ENCODE measurements at places on chromosomes 3 and 15.

DNA sequence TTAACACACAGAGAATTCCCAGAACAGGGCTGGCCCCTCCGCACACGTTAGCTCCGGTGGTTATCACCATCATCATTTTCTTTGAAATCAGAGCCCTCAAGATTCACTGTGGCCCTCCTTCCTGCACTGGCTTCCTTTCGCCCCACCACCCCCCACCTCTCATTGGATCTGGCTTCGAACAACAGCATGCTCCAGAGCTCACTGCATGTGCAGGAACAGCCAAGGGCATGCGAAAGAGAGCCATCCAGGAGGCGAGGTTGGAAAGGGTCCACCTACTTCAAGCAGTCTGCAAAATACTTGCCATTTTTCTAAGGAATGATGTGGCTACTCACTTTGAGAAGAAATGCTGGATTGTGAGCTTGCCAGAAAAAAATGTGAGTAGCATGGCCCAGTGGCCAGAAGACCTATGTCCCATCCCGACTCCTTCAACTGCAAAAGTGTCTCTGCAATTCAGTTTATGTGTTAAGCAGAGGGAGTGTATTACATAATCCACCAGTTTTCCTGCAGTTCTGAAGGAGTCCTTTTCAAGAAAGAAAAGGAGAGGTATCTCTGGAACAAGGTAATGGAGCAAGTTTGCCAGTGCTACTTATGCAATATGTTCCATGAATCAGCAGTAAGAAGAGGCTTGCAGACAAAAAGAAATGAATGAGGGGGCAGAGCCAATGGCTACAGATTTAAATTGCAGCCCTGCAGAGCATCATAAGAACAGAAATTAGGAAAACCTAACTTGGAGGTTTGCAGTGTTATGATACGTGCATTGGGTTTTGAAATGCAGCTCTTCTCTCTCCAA, 92.8 kb downstream of the OCA2 start:
- no peak for DNase-seq

DNA sequence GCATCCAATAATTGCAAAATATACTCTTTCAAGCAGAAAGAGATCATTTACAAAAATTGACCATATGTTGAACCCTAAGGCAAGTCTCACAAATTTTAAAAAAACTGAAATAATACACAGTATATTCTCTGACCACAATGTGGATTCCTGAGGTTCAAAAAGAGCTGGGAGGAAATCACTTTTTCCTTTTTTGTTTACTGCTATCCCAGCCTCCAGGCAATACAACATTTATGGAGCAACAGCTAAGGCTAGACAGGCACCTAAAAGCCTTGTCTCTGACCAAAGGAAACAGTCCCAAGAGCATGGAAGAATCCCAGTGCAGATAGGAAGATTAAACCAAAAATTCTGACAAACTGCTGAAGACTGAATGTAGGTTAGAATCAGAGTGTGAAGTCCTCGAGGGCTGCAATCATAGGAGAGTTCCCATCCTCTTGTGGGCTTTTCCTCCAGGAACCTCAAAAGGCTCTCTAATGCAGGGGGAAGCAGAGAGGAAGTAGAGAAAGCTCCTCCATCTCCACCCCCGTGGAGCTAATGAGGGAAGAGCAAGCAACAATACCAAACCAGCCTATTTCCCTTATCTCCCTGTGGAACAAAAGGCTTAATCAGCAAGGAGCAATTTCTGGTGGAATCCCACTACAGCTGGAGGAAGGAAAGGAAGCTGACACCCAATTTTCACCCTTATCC, 57.0 kb downstream of the TMCC1 start:
- DNase-seq = no peak

DNA sequence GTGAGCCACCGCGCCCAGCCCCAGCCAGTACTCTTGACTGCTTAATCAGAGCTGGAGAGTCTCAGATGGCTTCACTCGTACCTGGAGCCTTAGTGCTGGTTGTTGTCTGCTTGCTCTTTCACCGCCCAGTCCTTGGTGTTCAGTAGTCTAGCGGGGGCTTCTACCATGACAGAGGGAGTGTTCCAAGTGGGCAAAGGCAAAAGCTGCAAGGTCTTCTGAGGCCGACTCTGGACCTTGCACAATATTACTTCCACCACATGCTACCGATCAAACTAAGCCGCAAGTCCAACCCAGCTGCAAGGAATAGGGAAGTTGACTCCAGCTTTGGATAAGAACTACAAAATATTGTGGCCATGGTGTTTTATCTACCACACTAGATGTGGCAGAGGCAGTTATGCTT, 6.6 kb downstream of the PARL start:
- no peak for DNase-seq

GRCh38 chr3:59422312-59422711, 372.5 kb upstream of the CFAP20DC start:
- no peak for DNase-seq

- DNase-seq = no peak
Measured at GRCh38 chr15:51104512-51104911, 9.8 kb upstream of the TNFAIP8L3 start.

Measured in stimulated activated CD8-positive, alpha-beta memory T cell treated with anti-CD3 and anti-CD28 coated beads, Interleukin-2, amount 100 ng/mL, for 1 hour (primary cell).